ENCODE measurements at places on chromosomes 2 and 18.

GRCh38 chr2:70904371-70905216 is 31.1 kb upstream of the ATP6V1B1 start:
- no peak for DNase-seq

- DNase-seq: no peak
Observed at GRCh38 chr2:192828947-192829346, 634.2 kb upstream of the TMEFF2 start.

GRCh38 chr2:28049416-28049815 is 158.9 kb downstream of the BABAM2 start:
- no peak for DNase-seq

DNA sequence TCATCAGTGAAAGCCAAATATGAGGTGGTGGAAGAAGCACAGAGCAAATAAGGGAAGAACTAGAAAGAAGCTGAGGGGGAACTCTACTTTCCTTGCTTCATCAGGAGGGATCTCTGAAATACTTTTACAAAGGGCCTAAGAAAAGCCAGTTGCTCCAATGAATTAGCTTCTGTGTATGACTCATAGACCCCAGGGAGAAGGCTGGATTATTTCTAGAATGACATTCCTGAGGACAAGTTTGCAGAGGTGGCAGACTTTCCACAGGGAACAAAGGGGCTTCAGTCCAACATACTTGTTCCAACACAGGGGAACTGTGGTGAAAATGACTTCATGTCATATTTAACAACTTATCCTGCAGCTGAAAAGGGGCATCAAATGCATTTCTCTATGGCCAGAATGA is 29.0 kb downstream of the DOK1 start:
- DNase-seq: no peak

DNA sequence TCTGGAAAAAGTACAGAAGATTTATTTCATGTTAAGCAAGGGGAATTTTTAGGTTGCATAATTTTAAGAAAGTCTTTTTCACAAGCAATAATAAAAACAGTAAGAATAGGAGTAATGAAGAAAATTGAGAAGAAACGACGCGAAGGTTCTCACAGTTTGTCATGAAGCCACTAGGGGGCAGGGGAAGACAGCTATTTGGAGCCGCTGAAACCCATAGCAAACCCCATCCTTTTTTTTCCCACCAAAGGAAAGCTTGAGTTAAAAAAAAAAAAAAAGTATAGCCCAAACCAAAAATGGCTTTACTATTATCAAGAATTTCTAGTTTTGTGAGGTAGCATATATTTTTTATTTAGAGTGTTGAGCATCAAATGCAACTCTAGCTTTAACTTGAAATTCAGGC is 300.9 kb downstream of the PHLPP1 start:
- DNase-seq: no peak

GRCh38 chr2:219386532-219387280 is 1.0 kb downstream of the DNPEP start:
- DNase-seq: no peak

DNA sequence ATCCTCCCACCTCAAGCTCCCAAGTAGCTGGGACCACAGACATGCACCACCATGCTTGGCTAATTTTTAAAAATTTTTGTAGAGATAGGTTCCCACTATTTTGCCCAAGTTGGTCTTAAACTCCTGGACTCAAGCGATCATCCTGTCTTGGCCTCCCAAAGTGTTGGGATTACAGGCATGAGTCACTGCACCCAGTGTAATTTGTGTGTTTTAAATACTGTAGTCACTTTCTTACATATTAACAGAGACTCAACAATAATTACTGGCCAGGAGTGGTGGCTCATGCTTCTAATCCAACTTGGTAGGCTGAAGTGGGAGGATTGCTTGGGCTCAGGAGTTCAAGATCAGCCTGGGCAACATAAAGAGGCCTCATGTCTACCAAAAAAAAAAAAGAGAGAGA is 293.0 kb downstream of the RDH14 start:
- DNase-seq: no peak

- DNase-seq: no peak
Observed at GRCh38 chr2:28547223-28547860, 51.5 kb downstream of the PLB1 start.

DNA sequence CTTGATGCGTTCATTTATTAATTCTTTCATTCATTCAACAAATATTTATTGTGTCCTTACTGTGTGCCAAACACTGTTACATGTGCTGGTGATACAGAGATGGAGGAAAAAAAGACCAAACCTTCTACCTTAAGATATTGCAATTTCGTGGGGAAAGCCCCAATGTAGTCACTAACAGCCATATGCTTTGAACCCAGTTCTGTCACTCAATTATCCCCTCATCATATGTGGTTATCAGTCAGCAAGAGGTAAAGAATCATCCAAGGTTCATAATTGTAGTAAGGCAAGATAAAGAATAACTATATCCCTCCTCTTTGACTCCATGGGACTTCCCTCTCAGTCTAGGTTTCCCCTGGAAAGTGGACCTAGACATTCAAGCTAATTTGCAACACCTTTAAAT is 1185.6 kb upstream of the CELF4 start:
- DNase-seq: no peak

- DNase-seq: no peak
Observed at GRCh38 chr18:23573626-23574431, 12.5 kb downstream of the NPC1 start.

GRCh38 chr18:7632152-7633098 is 65.3 kb downstream of the PTPRM start:
- no peak for DNase-seq

DNA sequence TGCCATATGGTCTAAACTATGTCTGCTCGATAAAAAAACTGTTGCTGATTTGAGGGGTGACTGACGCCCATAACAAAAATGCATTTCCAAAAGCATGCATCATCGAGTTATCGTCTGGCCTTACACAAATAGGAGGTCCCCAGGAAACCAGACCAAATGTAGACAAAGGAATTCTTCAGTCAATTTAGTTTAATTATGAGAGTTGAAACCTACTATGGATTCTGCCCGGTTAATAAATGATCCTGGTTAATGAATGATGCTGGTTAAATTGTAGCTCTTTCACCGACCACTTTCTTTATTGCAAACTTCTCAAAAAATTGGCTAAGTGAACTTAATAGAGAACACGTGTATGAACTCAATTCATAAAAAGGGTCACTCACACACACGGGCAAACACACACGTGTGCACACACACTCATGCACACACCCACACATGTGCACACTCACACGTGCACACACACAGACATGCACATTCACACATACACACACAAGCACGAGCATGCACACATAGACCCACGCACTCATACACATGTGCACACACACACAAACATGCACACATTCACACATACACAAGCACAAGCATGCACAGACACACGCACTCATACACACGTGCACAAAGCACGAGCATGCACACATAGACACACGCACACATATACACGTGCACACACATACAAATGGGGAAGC is 59.0 kb upstream of the SALL3 start:
- DNase-seq: no peak

DNA sequence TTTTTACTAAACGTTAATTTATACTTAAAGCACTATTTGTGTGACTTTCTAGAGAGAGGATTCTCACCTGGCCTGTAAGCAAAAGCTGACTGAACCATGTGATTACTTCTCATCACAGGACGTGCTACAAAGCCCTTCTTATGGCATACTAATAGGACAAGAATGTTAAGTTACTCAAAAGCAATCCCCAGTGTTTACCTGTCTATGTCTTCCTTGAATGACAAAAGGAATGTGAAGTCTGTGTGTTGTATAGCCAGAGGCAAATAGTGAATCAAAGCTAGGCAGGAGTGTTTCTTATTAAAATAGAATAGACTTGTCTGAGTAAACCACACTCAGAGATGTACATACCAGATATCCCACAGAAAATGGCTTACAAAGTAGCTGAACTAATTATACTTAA is 1465.5 kb downstream of the SUCLG1 start:
- no peak for DNase-seq

DNA sequence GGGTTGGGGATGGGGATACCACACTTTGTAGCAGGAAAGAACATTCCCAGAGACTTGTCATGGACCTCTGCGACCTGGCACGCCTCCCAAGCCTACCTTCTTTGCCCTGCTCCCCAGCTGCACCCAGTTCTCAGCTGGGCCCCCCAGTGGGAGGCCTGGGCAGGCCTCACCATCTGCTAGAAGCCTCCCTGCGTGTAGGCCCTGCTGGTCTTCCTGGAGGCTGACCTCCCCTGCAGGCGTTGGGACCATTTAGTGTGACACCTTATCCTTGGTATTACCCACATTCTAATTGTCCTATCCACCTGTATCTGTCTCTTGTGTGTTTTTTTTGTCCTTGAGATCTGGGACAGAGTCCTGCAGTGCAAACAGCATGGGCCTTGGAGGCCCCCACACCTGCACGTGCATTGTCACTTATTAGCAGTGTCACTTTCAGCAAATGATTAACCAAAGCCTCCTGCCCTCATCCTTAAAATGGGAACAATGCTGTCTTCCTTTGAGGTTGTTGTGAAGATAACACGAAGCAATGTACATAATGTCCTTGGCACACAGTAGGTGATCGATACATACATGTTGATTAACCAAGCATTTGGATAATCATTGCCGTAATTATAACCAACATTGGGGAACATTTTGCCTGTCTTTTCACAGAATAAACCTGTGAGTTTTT is 77.2 kb downstream of the LIPG start:
- no peak for DNase-seq

DNA sequence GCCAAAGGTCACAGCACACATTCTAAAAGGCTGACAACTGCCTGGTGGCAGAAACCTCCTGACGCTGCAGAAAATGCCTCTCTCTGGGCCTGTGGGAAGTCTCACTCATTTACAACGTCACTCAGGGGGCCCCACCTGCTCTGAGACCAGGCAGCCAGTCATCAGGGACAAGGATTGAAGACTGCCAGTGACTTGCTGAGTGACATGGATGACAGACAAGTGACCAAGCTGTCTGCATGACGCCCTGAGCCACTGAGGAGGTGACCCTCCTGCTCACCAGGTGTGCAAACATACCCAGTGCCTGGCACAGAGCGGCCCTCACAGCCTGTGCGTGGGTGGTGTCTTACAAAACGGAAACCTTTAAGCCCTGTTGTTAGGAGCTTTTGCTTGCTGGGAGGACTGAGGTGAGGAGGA is 392.4 kb downstream of the TNS1 start:
- DNase-seq: no peak

- DNase-seq: no peak
Observed at GRCh38 chr2:135916207-135916606, 40.0 kb upstream of the MCM6 start.

GRCh38 chr2:75361486-75361885 is 162.2 kb upstream of the TACR1 start:
- DNase-seq: no peak

- no peak for DNase-seq
Observed at GRCh38 chr2:168626096-168626495, 170.0 kb downstream of the CERS6 start.

DNA sequence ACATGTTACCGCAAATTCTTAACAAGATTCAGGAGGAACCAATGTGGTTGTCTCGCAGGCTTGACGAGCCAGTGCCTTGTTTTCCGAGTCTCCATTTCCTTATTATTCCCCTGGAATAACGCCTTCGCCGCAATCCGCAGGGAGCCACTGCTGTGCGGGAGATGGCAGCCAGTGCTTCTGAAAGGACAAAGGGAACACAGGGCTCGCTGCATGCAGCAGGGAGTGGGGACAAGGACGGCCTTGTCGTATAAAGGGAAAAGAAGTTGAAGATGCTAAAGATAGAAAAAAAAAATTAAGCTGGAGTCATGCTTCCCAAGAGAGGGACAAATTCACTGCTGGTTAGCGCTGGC is 221.4 kb downstream of the NDUFA10 start:
- DNase-seq: no peak

DNA sequence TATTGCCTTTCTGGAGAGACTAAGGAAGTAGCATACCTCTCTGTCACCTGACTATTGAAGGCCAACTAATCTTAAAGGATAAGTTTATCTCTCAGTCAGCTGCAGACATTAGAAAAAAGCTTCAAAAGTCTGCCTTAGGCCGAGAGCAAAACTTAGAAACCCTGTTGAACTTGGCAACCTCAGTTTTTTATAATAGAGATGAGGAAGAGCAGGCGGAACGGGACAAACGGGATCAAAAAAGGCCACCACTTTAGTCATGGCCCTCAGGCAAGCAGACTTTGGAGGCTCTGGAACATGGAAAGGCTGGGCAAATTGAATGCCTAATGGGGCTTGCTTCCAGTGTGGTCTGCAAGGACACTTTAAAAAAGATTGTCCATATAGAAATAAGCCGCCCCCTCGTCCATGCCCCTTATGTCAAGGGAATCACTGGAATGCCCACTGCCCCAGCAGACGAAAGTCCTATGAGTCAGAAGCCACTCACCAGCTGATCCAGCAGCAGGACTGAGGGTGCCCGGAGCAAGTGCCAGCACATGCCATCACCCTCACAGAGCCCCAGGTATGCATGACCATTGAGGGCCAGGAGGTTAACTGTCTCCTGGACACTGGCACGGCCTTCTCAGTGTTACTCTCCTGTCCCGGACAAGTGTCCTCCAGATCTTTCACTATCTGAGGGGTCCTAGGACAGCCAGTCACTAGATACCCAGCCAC is 61.5 kb upstream of the FAM98A start:
- no peak for DNase-seq

GRCh38 chr2:31371691-31372090 is 42.9 kb downstream of the XDH start:
- no peak for DNase-seq

GRCh38 chr18:25097569-25098056 is 254.4 kb downstream of the ZNF521 start:
- no peak for DNase-seq

All from left hindlimb (tissue), 1 donor.